Effector CD4-positive, alpha-beta T cell (primary cell): ENCODE measurements at places on chromosomes 1 and 21.

DNA sequence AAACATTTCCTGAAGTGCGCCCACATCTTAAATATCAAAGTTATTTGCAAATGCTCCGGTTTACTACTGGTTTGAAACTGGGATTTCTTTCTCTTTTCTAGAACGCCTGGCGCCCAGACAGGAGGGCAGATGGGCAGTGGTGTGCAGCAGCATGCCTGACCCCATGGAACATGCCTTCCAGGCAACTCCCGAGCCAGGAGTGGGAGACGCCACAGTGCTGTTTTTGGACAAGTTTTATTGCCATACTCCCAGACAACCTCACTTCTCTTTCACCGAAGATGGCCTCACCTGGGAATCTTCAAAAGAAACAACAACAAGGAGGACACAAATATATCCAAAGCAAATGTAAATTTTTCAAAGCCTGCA lies 21.5 kb downstream of the UBE2G2 start:
- DNase-seq: no peak

GRCh38 chr1:229075716-229076115 lies 195.2 kb upstream of the RAB4A start:
- DNase-seq: no peak

- DNase-seq: no peak
Measured at GRCh38 chr1:237429252-237429651, 387.3 kb downstream of the RYR2 start.

GRCh38 chr1:197890936-197891335 lies 11.5 kb upstream of the C1orf53 start:
- no peak for DNase-seq

- no peak for DNase-seq
Measured at GRCh38 chr21:33836408-33836807, 79.2 kb downstream of the ATP5PO start.

DNA sequence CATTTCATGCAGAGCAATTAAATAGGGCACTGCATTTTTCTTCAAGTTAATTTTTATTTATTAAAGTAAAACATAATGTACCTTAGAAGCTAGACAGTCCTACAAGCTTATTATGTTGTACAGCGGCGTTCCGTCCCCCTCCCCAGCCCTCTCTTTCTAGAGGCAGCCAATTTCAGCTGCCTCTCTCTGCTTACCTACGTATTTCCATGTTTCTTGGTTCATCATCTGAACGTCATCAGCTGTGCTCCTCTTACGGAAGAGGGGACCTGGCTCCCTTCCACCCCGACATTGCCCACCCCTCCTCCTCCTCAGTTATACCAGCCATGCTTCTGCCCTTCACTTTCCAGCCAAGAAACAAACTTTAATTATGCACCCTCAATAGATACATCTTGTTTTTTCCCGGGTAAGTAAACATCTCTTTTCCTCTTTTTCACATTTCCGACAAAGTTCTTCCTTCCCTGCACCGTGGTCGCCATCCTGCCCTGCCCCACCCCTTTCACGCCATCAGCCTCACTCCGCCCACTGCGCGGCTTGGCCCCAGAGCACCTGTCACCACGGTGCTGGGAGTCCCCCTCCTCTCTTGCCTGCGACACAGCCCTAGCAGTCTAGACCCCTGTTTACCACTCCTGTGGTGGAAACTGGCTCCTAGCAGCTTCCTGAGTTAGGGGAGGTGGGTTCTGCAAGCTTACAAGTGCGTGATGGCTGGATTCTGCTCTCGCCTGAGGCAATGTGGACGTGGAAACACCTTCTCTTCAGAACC lies 57.9 kb downstream of the SLC37A1 start:
- DNase-seq: no peak

- no peak for DNase-seq
Measured at GRCh38 chr21:15006594-15007230, 58.1 kb downstream of the NRIP1 start.

DNA sequence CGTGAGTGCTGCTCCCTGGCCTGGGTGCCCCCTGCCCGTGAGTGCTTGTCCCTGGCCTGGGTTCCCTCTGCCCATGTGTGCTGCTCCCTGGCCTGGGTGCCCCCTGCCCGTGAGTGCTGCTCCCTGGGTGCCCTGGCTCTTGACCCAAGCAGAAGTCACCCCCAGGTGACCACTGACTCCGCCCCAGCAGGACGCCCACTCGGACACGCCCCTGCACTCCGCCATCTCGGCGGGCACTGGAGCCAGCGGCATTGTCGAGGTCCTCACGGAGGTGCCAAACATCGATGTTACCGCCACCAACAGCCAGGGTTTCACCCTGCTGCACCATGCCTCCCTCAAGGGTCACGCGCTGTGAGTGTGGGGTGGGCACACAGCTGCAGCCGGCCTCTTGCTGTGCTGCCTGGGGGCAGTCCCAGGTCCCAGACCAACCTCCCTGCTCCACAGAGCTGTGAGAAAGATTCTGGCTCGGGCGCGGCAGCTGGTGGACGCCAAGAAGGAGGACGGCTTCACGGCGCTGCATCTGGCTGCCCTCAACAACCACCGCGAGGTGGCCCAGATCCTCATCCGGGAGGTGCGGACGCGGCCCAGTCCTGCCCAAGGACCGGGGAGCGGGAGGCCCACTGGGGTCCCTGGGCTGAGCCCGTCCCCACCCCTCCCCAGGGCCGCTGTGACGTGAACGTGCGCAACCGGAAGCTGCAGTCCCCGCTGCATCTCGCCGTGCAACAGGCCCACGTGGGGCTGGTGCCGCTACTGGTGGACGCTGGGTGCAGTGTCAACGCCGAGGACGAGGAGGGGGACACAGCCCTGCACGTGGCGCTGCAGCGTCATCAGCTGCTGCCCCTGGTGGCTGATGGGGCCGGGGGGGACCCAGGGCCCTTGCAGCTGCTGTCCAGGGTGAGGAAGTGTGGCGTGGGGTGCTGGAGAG lies 3.9 kb upstream of the MMP23B start:
- DNase-seq: no peak

- no peak for DNase-seq
Measured at GRCh38 chr1:32341186-32341757, 5.2 kb upstream of the MARCKSL1 start.

- DNase-seq: no peak
Measured at GRCh38 chr1:157955221-157955620, 38.2 kb upstream of the KIRREL1 start.
